ENCODE measurements at places on chromosomes 2 and 18.

DNA sequence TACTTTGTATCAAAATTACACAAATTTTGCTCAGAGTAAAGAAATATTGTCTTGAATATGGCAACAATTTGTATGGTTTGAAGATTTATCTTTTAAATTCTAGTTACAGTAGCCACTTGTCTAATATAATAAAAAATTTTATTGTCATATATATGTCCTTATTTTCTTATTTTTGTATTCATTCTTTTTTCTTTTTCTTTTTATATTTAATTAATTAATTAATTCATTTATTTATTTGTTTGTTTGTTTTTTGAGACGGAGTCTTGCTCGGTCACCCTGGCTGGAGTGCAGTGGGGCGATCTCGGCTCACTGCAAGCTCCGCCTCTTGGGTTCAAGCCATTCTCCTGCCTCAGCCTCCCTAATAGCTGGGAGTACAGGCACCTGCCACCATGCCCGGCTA lies 3.7 kb upstream of the CDH19 start:
- DNase-seq = no peak

DNA sequence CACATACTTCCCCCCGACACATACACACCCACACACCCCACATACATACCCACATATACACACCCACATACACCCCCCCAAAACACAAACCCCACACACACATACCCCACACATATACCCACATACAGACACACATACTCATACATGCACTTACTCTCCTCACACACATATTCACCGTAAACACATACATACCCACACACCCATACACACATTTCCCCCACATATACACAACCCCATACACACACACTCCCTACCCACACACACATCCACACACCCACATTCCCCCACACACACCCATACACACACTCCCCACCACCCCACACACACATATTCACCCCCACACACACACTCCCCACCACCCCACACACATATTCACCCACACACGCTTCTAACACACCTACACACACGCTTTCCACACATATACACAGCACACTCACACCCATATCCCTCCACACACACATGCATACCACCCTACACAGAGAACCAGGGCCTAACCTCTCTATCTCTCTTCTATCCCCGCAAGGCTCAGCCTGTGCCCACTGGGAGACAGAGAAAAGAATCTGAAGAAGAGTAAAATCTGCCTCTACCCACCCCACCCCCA lies 182.4 kb upstream of the ETAA1 start:
- no peak for DNase-seq

GRCh38 chr2:85628658-85629057 lies 12.7 kb downstream of the USP39 start:
- no peak for DNase-seq

DNA sequence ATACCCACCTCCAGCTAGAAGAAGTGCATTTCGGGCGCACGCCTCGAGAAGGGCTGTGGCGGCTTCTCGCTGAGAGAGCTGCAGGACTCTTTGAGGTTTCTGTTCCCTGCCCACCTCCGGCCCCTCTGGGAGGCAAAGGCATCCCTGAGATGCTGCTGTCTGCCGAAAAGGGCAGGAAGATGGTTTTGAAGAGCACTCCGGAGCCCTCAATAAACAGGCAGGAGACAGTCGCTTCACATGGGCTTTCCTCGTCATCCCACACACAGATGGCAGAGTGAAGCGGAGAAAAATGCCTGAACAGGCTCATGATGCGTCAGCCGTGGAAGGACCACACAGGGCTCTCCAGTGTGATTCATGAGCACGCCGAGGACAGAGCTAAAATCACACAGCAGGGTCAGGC lies 25.4 kb upstream of the GLI2 start:
- no peak for DNase-seq

GRCh38 chr18:3255611-3256165 lies 6.2 kb upstream of the MYL12B start:
- DNase-seq = no peak

DNA sequence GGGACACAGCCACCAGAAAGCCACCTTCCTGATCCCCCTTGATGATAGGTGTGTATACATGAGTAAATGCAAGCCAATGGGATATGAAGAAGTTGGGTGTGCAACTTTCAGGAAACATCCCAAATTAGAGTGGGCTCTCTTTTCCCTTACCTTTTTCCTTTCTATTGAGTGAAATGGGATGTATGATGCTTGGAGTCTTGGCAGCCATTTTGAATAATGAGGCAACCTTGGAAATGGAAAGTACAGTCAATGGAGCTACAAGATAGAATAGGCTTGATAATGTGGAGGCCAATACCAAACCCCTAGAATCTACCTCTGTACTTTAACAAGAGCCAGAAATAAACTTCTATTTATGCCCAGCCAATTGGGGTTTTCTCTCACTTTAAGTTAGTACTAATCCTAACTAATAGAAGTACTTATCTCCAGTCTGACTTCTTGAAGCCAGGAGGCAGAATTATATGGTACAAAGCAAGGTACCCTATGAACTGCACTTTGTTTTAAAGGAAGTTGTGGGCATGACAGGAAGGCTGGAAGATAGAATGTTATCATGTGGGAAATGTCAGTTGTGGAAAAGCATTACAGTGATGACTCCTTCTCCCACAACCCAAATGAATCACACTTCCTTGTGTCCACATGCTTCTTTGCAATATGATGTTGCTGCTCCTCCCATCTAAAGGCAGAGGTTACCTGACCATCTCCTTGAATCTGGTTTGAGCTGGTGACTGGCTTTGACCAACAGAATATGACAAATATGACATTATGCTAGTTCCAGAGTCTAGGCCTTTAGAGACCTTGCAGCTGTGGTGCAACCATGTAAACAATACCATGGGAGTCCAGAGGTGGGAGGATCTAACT lies 12.9 kb upstream of the NABP1 start:
- no peak for DNase-seq

DNA sequence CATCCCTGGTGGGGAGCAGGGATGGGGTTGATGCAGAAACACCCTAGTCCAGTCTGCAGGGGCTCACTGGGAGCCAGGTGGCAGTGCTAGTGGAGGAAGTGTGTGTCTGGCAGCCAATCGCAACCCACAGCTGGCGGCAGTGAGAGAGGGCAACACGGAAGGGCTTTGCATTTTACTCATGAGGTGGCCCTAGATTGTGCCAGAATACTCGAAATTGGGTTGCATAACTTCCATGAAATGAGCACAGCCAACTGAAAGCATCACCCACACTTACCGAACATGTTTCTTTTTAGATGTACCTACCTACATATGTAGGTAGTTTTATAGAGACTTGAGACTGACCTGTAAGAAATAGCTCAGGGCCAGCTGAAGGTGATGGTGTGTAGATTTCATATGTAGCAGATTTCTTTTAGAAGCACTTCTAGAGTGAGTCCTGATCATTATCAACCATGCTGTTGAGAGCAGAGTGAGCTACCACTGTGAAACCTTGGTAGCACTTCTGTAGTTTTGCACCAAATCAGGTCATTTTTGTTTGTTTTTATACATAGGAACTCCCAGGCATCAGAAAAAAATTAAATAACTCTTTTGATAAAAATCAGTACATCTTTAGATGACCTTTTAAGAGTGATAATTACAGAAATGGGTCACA lies 13.0 kb downstream of the IL18R1 start:
- no peak for DNase-seq

GRCh38 chr2:7826656-7827055 lies 855.2 kb upstream of the ID2 start:
- DNase-seq = no peak

- no peak for DNase-seq
These were observed 15.7 kb downstream of the LRRFIP1 start for GRCh38 chr2:237643066-237643465.

- DNase-seq = no peak
These were observed 61.4 kb downstream of the SP3 start for GRCh38 chr2:173903601-173904394.
